MCF 10A (cell line): ENCODE measurements at places on chromosomes 2 and 18. TPM values are rescaled to one million over a fixed set of nuclear protein-coding genes. Genes with fewer than 3 reads are reported as not detected.

DNA sequence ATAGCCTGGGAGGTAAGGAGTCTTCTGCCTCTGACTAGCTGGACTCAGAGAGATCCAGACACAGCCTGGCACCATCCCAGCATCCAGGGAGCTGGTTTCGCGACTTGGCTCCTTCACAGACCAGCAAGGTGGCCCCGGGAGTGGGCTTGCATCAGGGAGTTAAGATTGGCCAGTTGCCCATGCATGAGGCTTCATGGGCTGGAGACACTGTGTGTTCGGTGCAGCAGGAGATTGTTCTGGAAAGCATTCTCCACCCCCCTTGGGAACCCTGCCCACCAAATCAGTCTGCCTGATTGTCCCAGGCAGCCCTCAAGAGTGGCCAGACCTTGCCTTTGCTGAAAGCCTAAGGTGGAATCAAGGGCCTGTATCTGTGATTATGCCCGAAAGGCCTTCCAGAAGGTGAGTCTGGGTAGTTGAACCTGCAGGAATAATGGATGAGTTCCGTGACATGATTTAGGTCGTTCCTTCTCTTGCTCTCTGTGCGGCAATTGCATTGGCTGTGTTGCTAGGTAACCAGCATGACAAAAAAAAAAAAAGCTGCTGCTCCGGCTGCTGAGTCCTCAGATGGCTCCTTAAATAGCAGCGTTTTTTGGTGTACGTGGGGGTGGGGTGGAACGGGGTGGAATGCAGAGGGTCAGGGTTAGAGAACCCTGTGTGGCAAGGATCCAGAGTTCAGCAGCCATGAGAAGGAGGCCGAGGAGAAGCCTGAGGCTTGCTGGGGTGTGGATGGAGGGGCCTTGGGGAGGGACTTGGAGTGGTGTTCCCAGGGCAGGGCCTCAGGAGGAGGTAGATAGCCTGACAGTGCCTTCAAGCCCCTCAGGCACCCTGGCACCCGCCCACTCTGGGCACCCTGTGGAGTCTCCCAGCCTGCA lies 93.0 kb upstream of the MCFD2 start:
- no peak for DNase-seq

The STEAP3 gene
- total RNA-seq = 23.8 and 25.0 TPM in 2 replicates

DNA sequence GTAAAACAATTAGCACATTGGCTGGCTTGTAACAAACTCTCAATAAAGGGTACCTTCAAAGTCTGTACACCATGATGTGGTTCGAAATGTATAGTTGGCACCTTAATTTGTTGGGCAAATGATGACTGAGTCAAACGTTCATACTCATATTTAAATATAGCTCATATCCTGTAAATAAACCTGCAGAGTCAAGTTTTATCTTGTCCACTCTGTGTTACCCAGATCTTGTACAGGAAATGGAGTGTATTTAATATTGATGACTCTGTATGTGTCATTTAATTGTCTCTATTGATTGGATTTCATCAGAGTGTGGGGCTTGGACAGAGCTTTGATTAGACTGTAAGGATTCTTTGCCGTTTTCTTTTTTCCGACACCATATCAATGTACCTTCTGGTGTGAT lies 805.6 kb upstream of the ZEB2 start:
- DNase-seq = peak; percentile 48

DNA sequence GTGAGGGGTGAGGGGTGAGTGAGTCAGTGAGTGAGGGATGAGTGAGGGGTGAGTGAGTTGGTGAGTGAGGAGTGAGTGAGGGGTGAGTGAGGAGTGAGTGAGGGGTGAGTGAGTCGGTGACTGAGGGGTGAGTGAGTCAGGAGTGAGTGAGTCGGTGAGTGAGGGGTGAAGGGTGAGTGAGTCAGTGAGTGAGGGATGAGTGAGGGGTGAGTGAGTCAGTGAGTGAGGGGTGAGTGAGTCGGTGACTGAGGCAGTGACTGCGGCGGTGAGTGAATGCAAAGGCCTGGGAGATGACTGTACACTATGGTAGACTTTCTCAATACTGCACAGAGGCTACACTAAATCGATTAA lies 16.6 kb downstream of the THAP4 start:
- peak; percentile 64 for DNase-seq

DNA sequence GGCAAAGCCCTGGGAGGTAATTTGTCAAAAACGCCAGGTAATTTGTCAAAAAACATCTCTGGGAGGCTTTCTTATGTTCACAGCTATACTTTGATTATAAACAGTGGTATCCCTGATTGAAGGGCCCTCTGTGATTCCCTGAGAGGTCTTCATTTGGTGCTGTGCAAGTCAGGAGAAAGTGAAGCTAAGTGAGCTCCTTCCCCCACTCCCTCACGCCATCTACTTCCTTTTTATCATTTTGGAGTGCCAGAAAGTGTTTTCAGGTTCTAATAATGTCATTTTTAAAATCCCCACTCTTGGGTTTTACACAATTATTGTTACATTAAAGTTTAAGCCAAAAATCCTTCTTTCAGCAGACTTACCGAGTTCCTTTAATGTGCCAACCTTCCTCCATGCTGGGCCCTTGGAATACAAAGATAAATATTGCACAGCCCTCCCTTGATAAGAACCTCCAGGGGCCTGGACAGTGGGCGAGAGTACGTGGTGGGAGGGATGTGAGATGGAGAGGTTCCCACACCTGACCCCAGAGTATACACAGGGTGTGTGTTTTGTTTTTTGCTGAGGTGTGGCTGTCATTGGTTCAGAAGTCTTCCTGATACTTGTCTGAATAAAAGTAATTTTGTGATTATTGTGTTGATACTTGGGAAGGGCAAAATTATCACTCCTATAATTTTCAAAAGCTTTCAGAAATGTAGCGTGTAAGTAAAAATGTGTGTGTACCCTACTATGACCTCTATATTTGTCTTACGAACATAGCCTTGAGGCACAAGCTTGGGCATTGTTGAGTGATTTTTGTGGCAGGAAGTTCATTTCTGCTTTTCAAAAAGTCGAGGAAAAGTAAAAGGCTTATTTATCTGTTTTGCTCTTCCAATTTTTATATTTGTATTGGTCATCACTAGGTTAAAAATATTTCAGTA lies 8.2 kb downstream of the MAPRE2 start:
- no peak for DNase-seq

The CFAP221 gene
- total RNA-seq = not detected in 2 replicates

The TUBA3E gene
- not detected in 2 replicates for total RNA-seq

DNA sequence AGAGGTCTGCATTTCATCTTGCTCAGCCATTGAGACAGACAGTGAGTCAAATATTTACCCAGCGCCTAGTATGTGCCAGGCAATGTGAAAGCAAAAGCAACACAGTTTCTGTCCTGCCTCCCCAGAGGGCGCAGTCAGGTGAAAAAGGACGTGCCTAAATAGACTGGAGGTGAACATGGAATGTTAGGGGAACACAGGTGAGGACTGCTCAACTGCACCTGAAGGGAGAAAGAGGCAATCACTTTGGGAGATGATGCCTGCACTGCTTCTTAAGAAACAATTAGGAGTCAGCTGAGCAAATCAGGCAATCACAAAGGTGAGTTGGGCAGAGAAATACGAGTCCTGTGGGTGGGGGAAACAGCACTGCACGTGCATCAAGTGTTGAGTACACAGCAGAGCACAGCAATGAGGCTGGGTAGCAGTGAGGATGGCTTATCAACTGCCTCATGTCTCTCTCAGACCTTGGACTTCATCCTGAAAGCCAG lies 218.3 kb upstream of the SMAD7 start:
- DNase-seq = no peak

The PFN4 gene
- 1.8 and 2.6 TPM in 2 replicates for total RNA-seq

- no peak for DNase-seq
Observed at GRCh38 chr18:50642439-50642838, 82.6 kb downstream of the MAPK4 start.

The UGT1A9 gene
- total RNA-seq = not detected in 2 replicates

- no peak for DNase-seq
Observed at GRCh38 chr2:10322973-10323372, 20.3 kb downstream of the HPCAL1 start.

DNA sequence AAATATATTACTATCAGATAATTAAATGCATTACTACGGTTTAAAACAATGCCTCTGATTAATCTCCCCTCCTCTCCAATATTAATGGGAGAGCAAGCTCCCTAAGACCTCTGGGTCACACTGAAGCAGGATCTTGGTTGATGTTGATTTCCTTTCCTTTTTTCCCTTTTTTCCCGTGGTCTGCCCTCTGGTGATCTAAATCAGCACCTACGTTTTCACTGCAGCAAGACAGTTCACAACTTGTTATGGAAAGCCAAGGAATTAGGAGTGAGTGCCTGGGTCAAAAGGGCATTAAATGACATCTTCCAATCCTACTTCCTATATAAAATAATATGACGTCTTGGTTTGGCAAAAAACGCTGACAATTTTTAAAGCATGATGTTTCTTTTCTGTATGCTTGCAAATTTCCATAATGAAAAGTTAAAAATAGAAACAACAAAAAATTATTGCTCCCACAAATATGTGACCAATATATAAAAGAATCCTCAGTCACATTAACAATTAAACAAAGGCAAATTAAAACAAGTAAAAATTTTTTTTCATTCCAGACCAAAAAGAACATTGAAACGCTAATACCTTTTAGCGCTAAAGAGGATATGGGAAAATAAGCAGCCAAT lies 7.9 kb upstream of the CFAP36 start:
- DNase-seq = peak; percentile 61

GRCh38 chr2:234951664-234952269 lies at the start of gene SH3BP4:
TSS of gene SH3BP4 (plus strand) at chr2:234952017. CDS start at chr2:235035003, 82,986 bp downstream.
- DNase-seq = peak; percentile 71

The CNGA3 gene
- not detected in 2 replicates for total RNA-seq

DNA sequence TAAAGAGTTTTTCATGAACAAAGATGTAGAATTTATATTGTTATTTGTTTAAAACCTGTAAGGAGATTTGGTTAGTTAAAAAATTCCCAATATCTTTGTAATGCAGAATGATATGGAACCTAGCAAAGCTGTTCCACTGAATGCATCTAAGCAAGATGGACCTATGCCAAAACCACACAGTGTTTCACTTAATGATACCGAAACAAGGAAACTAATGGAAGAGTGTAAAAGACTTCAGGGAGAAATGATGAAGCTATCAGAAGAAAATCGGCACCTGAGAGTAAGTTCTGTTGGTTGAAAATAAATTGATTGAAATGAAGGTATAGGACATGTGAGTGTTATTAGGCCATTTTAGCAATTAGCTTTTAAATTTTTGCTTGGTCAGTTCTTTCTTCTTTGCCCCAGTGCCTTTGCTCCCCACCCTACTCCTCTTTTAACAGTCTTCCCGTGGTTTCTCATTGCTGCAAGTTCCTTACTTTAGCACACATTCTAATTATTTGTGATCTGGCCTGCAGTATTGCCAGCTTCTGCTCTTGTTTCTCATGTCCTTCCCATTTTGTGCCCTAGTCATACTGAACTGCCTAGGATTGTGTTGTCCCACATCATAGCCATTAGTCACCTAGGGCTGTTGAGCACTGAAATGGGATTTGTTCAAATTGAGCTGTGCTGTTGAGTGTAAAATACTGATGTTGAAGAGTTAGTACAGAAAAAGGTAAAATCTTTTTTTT lies 36.6 kb downstream of the VAPA start:
- no peak for DNase-seq

- DNase-seq = no peak
Observed at GRCh38 chr2:105739944-105740530, 4.7 kb upstream of the NCK2 start.

DNA sequence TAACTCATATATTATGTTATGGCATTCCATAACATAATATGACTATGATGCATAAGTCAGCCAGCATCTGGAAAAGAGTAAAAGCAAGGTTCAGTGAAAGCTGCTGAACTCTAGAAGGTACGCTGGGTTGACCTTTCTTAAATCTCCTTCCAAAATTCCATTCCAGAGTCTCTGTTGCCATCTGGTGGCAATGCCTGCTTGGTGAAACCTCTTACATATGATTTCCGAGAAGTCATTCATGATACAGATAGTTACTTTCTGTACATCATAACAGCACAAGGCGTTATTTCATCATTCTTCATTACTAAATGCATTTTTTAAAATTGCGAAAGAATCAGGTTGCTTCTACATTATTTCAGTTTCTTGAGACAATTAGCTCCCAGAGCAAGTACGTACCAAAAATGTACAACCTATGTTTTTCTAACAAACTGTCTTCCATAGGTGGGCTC lies 7.0 kb upstream of the EPG5 start:
- peak; percentile 89 for DNase-seq

The DNAH6 gene
- 0.14 and 0.76 TPM in 2 replicates for total RNA-seq

The ST6GAL2 gene
- 0.34 and 0.68 TPM in 2 replicates for total RNA-seq

DNA sequence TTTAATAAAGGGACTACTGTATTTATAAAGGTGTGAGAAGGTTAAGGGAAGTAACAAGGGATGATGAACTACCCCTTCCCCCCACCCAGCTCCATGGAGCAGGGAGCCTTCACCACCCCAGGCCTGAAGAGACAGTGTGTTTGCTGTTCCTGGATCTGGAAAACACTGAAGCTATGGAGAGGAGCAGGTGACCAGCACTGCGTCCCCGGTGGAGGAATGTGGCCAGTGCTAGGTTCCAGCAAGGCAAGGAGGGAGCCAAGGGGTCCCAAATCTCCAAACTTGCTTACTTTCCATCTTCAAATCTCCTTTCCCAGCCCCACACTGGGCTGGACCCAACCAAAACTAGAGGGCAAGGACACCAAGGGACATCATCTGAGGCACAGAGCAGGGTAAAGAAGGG lies 128.7 kb upstream of the CD302 start:
- DNase-seq = no peak

The NYAP2 gene
- not detected in 2 replicates for total RNA-seq

The MMADHC gene
- total RNA-seq = 151 and 156 TPM in 2 replicates

The TUBB8B gene
- not detected in 2 replicates for total RNA-seq

DNA sequence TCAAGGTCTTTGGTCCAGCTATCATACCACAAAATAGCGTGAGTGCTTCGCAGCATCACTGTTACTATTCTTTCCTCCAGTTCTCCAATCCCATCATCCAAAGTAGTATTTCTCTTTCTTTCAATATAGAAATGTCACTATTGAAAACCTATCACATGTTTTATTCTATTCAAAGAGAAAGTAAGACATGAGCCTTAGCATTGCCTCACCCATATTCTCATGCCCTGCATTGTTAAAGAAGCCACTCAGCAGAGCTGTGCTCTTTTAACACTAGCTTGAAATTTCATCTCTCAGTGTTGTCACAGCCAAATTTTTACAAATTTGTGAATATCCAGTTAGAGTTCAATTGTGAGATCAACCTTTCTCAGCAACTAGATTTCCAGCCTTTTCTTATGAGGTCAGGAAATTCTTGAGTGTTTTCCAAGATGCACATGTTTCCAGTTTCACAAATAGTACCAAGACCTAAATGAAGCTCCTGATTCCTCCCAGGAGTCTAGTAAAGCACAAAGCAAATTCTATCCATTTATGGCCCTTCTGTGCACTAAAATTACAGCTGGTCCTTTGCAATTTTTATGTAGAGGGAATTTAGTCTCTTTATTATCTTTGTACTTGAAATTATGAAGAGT lies 343.7 kb downstream of the SPAG16 start:
- no peak for DNase-seq

The KCNJ13 gene
- not detected in 2 replicates for total RNA-seq

GRCh38 chr2:69209482-69209881 lies 177.5 kb downstream of the GFPT1 start:
- DNase-seq = no peak

The SOWAHC gene
- total RNA-seq = 25.6 and 35.3 TPM in 2 replicates

- DNase-seq = no peak
Observed at GRCh38 chr18:23058746-23059415, 76.4 kb upstream of the CABLES1 start.

The PLGLB1 gene
- 0.74 and 0.84 TPM in 2 replicates for total RNA-seq
